RPMI7951 (cell line): ENCODE measurements at places on chromosomes 11 and 22. TPM values are rescaled to one million over a fixed set of nuclear protein-coding genes. Genes with fewer than 3 reads are reported as not detected.

Gene SLC6A5
- total RNA-seq = not detected in 2 replicates

Gene NUP98
- 77.0 and 97.9 TPM in 2 replicates for total RNA-seq

DNA sequence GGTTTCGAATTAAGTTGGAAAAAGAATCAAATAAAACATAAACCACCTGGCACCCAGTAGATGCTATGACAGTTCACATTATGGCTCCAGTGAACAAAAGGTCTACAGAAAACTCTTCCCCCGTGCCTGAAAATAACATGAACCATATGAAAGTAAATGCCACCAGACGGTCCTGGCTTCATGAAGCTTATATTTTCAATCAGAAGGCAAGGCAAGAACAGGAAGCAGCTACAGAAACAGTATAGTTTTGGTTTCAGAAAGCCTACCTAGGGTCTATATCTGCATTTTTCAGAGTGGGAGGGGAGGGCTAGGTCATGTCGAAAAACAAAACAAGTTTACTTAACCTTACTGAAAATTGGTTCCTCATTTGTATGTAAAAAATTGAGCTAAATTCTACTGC lies 9.8 kb downstream of the RAB30 start:
- no peak for DNase-seq

DNA sequence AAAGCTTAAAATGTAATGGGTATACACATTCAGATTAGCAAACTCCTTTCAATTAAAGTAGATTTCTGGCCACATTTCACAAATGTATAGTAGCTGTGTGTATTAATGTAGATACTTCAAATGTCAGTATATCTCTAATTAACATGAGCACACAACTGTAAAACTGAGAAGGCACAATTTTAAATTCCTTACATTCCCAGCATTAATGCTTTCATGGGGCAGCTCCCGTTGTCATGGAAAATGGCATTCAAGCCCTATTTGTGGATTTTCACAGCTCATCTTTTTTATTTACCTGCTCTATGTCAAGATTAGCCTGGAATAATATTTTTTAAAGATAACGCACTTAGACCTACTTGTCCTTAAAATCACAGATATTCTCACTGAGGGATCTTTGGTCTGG lies 113.6 kb upstream of the SOX6 start:
- DNase-seq = no peak

DNA sequence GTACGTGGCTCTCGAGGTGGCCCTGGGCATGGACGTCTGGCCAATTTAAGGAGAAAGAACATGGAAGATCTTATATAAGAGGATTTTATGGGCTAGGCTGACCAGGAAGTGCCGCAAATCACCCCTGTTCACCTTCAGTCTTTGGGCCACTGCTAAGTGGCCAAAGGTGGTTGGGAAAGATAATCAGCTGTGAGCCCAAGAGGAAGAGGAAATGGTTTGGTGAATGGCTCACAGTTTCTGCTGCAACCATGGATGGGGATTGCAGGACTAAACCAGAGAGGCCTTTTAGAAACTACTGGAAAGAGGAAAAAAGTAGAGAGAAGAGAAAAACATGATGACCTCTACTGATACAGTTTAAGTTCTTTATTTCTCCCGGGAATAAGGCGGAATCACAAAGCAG lies 96.0 kb upstream of the ARHGAP20 start:
- no peak for DNase-seq

DNA sequence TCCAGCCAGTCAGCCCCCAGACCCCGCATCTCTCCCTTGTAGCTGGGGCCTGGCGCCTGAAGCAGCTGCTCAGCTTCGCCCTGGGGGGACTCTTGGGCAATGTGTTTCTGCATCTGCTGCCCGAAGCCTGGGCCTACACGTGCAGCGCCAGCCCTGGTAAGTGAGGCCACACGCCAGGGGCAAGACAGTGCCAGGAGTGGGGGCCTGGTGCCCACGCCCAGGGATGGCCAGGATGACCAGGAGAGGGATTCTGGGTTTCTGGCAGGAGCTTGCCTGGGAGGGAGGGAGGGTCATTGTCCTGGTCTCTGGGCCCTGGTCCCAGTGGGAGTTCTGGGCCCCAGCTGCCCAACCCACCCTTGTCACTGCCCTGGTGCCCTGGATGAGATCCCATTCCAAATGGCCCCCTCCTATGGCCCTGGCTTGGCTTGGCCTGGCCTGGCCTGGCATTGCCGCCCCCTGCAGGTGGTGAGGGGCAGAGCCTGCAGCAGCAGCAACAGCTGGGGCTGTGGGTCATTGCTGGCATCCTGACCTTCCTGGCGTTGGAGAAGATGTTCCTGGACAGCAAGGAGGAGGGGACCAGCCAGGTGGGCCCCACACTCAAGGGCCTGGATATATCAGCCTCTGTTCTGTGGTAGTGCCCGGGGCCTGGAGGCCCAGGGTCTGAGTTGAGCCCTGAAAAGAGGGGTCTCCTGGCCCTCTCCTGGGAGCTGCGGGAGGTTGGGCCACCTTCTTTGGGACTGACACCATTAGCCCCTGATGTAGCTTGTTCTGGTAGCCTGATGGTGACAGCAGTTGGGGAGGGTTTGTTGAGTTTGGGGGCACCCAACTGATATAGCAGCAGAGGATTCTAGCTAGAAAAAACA lies 3.7 kb downstream of the SLC39A13 start:
- peak; percentile 33 for DNase-seq

- peak; percentile 51 for DNase-seq
Observed at GRCh38 chr11:126702987-126703386, 297.6 kb downstream of the KIRREL3 start.

DNA sequence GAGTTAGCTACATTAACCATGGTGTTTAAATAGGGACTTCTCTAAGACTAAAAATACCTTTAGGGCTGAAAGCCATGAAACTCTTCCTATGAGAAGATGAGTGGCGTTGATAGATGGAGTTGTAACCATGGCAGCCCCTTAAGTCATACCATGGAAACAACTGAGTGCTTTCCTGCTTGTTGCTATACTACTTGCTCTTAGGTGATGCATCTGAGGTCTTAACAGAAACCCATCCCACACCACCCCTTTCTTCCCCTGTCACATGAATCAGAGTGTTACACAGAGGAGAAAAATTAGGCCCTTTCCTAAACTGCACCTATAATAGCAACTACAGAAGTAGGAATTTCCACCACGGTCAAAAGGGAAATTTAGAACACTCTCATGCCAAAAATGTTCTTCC lies 64.3 kb upstream of the ZC3H12C start:
- no peak for DNase-seq

DNA sequence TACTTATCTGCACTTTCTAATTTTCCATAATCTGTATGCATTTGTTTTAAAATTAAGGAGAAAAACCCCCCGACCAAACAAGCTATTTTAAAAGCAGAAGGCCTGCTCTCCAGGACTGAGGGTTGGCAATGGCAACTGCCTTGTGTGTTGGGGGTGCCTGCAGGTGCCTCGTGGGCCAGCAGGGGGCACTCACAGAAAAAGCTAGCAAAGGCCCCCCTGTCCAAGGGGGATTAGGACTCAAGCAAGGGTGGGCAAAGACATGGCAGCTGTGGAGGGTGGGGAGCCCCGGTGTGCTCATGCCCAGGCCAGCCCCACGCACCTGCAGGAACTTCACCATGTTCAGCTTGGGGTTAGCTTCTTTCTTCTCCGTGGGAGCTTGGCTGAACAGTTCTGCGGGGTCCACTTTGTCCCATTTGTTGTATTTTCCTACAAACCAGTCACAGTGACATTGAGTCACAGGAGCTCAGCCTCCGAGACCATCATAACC lies 10.3 kb downstream of the TOP3B start:
- peak; percentile 17 for DNase-seq

DNA sequence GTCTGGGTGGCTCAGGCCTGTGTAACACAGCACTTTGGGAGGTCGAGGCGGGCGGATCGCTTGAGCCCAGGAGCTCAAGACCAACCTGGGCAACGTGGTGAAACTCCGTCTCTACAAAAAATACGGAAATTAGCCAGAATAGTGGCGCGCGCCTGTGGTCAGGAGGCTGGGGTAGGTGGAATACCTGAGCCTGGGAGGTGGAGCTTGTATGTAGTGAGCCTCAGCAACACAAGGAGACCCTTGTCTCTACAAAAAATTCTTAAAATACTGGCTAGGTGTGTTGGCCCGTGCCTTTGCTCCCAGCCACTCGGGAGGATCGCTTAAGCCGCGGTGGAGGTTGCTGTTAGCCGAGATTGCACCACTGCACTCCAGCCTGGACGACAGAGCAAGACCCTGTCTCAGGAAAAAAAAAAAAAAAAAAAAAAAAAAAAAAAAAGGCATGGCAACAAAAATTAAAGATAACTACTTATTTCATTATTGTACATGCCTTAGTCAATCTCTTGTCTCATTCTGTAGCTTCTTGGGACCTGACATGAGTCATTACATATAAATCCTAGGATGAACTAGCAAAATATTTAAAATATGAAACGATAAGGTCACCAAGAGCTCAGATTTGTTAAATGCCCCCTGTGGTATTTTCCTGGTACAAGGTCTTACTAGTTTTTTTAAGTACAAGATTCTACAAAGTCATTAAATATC lies 1.1 kb downstream of the TAF1D start:
- peak; percentile 24 for DNase-seq
